SW 1271 (cell line): ENCODE measurements at places on chromosomes 5 and 9.

GRCh38 chr5:146069780-146070099, 35.6 kb downstream of the PLAC8L1 start:
- DNase-seq: no peak

- no peak for DNase-seq
Measured at GRCh38 chr5:37724395-37725125, 115.3 kb downstream of the GDNF start.

DNA sequence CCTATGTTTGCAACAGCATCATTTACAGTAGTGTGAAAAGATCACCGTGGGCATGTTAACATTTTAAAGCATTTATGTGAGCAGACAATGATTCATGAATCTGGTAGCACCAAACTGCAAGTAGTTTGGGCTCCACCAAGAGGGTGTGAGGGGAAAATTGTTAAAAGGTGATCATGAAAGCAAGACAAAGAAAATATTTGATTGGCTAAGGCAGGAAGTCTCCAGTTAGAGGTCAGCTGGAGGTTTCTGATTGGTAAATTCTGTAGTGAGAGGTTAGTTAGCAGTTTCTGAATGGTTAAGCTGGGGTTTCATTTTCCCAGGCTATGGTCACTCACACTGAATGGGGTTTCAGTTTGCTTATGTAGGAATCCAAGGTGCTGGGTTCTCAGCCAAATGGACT, 13.5 kb upstream of the DRD1 start:
- no peak for DNase-seq

GRCh38 chr5:16600397-16600796, 16.4 kb downstream of the RETREG1 start:
- no peak for DNase-seq

DNA sequence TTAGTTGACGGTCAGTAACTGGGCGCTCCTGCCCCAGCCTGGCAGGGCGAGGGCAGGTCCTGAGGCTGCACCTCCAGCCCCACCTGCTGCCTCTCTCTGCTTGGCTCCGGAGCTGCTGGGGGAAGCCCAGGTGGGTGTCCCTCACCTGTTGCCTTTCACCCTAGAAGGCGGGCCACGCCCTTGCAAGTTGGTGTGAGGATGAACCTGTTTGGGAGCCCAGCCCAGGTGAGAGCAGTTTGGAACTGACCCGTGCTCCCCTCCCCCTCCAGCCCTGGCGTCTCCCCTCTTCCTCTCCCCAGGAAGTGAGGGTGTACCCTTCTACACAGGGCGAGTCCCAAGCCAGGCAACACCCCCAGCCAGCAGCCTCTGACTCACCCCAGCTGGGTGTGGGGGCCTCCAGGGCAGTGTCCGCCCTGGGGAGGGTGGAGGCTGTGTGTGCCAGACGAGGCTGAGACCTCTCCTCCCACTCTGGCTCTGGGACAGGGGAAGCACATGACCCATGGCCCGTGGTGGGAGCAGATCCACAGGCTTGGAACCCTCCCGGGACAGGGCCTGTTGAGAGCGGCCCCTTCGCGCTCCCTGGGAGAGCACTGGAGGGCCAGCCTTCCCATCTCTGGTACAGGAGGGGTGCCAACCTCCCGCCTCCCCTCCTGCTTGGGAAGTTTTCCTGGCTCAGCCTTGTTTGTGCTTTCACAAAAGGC, 10.4 kb downstream of the LRRC8A start:
- peak; percentile 53 for DNase-seq

DNA sequence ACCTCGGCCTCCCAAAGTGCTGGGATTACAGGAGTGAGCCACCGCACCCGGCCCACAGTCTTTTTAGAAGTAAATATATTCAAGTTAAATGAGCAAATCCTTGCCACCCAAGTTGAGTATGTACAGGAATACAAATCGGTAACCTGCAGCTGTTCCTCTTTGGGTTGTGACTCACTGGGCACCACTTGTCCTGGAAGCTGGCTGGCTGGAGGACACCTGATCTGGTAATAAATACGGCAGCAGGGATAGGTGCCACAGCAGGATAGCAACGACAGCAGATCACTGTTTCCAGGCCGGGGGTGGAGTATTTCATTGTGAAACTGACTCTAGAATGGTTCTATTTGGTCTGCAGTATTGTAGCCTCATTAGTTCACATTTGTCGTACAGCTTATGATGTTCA, 35.7 kb upstream of the SLC36A2 start:
- DNase-seq: no peak

- DNase-seq: no peak
Measured at GRCh38 chr9:109286571-109286977, 34.3 kb downstream of the EPB41L4B start.

GRCh38 chr5:169112016-169112415, 188.9 kb downstream of the SLIT3 start:
- DNase-seq: no peak

DNA sequence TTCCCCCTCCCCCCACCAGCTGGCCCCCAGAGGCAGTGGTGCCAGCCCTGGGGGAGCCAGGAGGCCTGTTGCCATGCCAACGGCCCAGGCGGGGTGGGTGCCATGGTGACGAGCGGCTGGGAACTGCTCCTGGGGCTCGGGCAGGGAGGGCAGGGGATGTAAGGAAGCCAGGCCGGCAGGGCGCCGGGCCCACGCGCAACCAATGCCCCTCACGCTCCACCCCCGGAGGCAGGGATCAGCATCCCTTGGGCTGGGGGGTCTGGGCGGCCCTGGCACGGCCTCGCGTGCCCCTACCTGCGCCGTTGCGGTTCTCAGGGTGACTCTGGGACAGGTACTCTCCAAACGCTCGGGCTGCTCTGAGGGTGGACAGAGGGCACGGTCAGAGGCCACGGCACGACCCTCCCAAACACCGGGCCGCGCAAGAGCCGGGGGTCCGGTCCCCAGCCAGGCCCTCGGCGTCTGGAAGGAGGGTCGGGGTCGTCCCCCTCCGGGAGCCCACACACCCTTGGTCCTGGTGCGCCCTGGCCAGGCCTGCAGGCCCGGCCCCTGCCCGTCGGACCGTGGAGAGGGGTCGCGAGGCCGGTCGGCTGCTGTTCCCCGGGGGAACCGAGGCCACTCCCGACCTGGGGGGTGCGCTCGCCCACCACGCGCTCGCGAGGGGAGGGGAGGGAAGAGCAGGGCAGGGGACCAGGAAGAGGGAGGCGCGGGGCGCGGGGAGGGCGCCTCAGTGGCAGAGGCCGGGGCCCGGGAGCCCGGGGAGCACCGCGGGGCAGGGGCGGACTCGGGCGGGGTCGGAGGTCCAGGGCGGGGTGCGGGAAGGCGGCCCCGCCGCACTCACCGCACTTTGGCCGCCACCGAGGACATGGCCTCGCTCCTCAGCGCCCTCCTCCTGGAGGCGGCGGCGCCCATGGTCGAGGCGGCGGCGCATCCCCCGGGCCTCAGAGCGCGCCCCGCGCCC, 661 bp downstream of the NSMF start:
- DNase-seq: no peak
